SJCRH30 (cell line): ENCODE measurements at places on chromosomes 11 and 22. TPM values are rescaled to one million over a fixed set of nuclear protein-coding genes. Genes with fewer than 3 reads are reported as not detected.

The TP53AIP1 gene
- 0.03 TPM in 1 of 2 replicates, not detected in the other for total RNA-seq

The LDHAL6A gene
- total RNA-seq: not detected in 2 replicates

The GRAP2 gene
- not detected in 2 replicates for total RNA-seq

The KCNE3 gene
- not detected in 2 replicates for total RNA-seq

The SCUBE1 gene
- 11.0 and 13.7 TPM in 2 replicates for total RNA-seq

The SHISA8 gene
- not detected in 2 replicates for total RNA-seq

The DEFB131B gene
- not detected in 2 replicates for total RNA-seq

The RIC3 gene
- not detected in 2 replicates for total RNA-seq

The CNTF gene
- total RNA-seq: 1.5 and 1.6 TPM in 2 replicates

The MRGPRE gene
- total RNA-seq: not detected in 2 replicates

The RAB39A gene
- 4.3 and 5.8 TPM in 2 replicates for total RNA-seq

The SAA4 gene
- total RNA-seq: not detected in 2 replicates

The KRTAP5-4 gene
- total RNA-seq: not detected in 2 replicates

The NFAM1 gene
- total RNA-seq: 0.18 TPM in 1 of 2 replicates, not detected in the other

The OR10D3 gene
- not detected in 2 replicates for total RNA-seq

The CABP4 gene
- 1.2 and 2.6 TPM in 2 replicates for total RNA-seq

The TRIM48 gene
- total RNA-seq: not detected in 2 replicates

The MS4A7 gene
- not detected in 2 replicates for total RNA-seq

The OMP gene
- 0.35 and 0.67 TPM in 2 replicates for total RNA-seq

The SIDT2 gene
- total RNA-seq: 13.7 and 15.0 TPM in 2 replicates

The GANAB gene
- total RNA-seq: 209 and 210 TPM in 2 replicates

The SLC25A18 gene
- total RNA-seq: 0.43 and 0.67 TPM in 2 replicates

The MS4A6E gene
- total RNA-seq: not detected in 2 replicates

The GLYATL2 gene
- total RNA-seq: not detected in 2 replicates

The NLRP14 gene
- total RNA-seq: not detected in 2 replicates

The TSPAN18 gene
- total RNA-seq: 28.6 and 31.5 TPM in 2 replicates

The ESAM gene
- total RNA-seq: 0.16 TPM in 1 of 2 replicates, not detected in the other

The TREH gene
- not detected in 2 replicates for total RNA-seq

The CLNS1A gene
- total RNA-seq: 279 and 290 TPM in 2 replicates

The SYT12 gene
- 0.06 and 0.13 TPM in 2 replicates for total RNA-seq

The NXPE1 gene
- not detected in 2 replicates for total RNA-seq

The CPT1B gene
- 12.6 and 17.1 TPM in 2 replicates for total RNA-seq

The THAP7 gene
- 42.1 and 47.8 TPM in 2 replicates for total RNA-seq

The FAT3 gene
- total RNA-seq: 20.1 and 23.1 TPM in 2 replicates
